Activated CD4-positive, alpha-beta T cell treated with anti-CD3 and anti-CD28 coated beads for 4 hours (primary cell): ENCODE measurements at places on chromosomes 5 and 9.

DNA sequence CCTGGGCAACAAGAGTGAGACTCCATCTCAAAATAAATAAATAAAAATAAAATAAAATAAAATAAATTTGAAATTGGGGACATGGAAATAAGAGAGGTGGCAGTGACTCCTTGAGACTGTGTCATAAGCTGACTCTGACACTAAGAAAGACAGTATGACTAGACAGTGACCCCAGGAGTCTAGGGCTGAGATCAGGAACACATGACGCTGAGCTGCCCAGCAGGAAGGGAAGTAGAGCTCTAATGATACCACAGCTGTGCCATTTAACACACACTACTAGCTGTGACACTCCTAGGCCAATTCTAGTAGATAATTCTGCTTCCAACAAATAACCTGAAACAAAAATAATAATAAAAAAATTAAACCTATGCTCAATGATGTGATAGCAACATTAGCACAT is 293.0 kb downstream of the SEC61B start:
- no peak for DNase-seq

DNA sequence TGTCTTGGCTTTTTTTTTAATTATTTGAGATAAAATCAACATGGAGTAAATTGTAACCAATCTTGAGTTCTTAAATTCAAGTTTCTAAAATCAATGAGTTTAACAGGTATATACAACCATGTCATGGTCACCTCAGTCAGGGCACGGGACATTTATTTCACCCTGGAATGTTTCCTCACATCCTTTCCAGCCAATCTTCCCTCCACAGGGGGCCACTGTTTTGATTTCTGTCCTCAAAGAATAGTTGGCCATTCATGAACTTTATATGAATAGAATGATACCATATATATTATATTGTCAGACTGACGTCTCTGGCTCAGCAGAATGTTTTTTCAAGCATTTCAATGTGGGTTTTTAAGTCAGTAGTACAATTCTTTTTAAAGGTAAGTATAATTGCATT is 806 bp downstream of the ZNF474 start:
- no peak for DNase-seq

DNA sequence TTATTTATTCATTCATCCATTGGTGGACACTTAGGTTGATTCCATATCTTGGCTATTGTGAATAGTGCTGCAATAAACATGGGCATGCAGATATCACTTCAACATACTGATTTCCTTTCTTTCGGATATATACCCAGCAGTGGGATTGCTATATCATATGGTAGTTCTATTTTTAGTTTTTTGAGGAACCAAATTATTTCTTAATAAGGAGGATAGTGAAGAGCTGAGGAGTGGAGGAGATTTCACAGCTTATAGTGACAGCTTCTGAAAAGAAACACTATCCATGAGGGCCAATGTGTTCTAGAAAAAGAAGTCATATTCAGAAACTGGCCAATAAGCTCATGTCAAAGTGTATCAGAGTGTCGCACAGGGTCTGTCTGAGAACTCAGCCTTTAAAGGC is 183.3 kb downstream of the SEC61B start:
- no peak for DNase-seq

- no peak for DNase-seq
Observed at GRCh38 chr5:173745123-173745522, 128.7 kb upstream of the BOD1 start.

- DNase-seq: no peak
Observed at GRCh38 chr9:19631181-19631580, 157.7 kb downstream of the SLC24A2 start.

DNA sequence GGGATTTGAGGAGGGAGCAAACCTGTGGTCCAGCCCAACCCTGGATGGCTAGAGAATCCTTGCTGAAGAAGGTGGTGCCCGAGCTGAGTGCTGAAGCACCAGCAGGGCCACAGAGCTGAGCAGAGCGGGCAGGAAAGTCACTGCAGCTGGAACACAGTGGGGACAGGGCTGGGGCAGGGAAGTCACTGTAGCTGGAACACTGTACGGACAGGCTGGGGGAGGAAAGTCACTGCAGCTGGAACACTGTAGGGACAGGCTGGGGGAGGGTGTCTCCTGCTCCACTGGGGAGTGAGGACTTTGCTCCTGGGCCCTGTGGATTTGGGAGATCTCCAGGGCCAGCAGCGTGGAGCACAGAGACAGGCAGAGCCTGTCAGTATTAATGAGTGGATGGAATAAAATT is 9.0 kb upstream of the SUSD3 start:
- no peak for DNase-seq

GRCh38 chr9:127977884-127978647 is 2.7 kb downstream of the EEIG1 start:
- no peak for DNase-seq

GRCh38 chr9:131006601-131007000 is 2.4 kb upstream of the LAMC3 start:
- no peak for DNase-seq

DNA sequence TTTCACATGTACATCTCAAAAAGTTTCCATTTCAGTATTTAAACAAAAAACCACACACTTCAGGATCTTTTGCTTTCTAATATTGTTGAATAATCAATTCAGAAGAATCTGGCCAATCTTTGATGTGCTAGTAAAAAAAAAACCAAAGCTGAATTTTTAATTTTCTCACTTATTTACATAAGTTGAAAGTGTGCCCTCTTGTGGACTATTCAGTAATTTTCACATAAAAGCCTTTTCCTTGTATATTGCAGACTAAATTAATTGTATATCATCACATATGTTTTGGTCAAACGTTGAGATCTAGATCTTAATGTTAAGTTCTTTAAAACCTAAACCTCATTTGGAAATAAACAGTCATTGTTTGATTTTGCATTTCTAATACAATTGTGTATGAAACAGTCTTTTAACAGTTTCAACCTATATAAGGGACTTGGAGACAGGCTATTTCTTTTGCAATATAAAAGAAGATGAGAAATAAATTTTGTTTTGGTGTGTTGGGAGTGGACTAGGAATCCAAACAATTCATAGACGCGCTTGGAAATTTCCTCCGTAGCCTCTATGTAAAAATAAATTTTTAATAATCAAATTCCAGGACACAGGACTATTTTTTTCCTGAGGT is 68.1 kb downstream of the NIPBL start:
- DNase-seq: no peak

DNA sequence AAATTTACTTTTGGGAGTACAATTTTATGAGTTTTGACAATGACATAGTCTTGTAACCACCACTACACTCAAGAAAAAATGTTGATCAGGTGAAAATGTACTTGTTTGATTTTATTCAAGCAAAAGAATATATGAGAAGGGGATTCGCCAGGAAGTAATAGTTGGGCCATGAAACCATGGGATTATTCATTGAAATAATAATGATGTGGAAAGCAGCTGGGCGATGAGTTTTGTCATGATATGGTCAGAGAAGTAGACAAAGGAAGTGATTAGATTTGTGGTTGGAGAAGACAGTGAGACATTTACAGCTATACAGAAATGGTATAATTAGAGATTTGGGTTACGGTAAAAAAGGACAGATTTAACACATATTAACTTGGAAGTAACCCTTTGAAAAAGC is 11.2 kb downstream of the HMGCR start:
- no peak for DNase-seq

- DNase-seq: peak; percentile 21
Observed at GRCh38 chr5:172004824-172005237, 1.6 kb downstream of the FBXW11 start.

- no peak for DNase-seq
Observed at GRCh38 chr5:115298811-115299210, 2.4 kb upstream of the CCDC112 start.

DNA sequence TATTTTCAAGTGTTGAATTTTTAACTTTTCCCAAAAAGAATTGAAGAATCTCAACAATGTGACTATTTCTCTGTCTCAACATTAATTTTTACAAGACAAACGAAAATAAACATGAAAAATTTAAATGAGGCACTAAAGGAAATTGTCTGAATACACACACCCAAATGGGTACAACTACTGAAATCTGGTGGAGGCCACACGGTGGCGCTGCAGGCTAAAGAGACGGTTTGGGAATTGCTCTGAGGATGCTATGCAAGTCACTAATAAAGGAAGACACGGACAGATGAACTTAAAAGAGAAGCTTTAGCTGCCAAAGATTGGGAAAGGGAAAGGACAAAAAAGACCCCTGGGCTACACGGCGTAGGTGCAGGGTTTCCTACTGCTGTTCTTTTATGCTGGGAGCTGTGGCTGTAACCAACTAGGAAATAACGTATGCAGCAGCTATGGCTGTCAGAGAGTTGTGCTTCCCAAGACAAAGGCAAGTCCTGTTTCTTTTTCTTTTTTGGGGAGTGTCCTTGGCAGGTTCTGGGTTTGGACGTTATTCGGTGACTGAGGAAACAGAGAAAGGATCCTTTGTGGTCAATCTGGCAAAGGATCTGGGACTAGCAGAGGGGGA is at the start of gene PCDHB10:
TSS of gene PCDHB10 (plus strand) at position 244 of the 616 bp plus-strand sequence. CDS start at position 444, 200 bp downstream.
- DNase-seq: no peak

- DNase-seq: no peak
Observed at GRCh38 chr5:149608936-149609545, 27.7 kb downstream of the ARHGEF37 start.

DNA sequence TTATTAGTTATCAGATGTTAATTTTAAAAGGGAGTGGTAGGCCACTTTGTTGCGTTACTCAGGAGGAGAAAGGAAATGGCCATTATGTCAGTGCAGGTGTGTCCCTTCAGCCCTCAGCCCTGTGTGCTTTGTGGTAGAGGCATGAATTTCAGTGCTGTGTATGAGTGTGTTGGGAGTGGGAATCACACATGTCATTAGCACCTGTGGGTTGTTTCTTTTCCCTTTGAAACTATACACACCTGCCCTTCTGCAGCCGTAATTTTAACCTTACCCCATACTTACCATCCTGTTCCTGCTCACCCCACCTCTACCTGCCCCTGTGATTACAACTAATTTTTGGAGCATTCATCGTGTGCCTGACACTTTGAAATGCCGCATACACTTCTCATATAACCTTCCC is 156.4 kb downstream of the ARHGAP26 start:
- DNase-seq: no peak

- no peak for DNase-seq
Observed at GRCh38 chr9:123637606-123637944, 281.6 kb downstream of the CRB2 start.

GRCh38 chr5:175195698-175196656 is 248.0 kb downstream of the DRD1 start:
- no peak for DNase-seq

DNA sequence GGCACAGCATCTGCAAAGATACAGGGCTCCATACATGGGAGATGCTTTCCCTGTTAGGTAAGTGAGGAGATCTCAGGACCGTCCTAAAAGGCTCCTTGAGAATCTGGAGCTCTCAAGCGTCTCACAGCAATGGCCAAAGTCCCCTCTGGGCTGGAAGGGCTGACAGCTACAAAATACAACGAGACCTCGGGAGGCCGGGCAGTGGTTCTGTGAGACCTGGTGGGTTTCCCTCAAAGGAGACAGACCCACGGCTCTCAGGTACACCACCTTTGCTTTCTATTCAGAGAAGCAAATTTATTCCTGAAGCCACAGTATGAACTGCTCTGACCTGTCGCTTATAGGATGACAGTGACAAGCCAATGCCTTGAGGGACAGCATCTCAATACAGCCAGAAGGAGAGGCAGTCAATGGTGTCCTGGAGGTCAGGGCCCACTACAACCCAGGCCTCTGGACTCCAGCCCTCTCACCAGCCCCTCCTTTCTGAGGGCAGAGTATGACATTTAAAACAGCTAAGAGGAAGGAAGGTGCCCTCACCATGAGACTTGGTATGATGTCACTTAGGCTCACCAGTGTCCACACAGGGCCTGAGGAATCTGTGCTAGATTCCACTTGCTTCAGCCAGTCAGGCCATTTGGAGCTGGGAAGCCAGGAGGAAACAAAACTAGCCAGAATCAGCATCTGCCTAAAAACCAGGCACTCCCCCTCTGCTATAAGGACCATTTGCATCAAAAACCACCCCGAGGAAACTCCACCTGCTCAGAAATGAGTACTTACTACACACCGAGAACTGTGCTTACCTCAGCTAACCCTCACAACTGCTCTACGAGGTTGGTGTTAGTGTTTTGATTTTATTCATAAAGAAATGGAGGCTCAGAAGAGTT is 86.5 kb upstream of the FSTL4 start:
- no peak for DNase-seq

- no peak for DNase-seq
Observed at GRCh38 chr5:155885199-155885598, 441.8 kb upstream of the SGCD start.

DNA sequence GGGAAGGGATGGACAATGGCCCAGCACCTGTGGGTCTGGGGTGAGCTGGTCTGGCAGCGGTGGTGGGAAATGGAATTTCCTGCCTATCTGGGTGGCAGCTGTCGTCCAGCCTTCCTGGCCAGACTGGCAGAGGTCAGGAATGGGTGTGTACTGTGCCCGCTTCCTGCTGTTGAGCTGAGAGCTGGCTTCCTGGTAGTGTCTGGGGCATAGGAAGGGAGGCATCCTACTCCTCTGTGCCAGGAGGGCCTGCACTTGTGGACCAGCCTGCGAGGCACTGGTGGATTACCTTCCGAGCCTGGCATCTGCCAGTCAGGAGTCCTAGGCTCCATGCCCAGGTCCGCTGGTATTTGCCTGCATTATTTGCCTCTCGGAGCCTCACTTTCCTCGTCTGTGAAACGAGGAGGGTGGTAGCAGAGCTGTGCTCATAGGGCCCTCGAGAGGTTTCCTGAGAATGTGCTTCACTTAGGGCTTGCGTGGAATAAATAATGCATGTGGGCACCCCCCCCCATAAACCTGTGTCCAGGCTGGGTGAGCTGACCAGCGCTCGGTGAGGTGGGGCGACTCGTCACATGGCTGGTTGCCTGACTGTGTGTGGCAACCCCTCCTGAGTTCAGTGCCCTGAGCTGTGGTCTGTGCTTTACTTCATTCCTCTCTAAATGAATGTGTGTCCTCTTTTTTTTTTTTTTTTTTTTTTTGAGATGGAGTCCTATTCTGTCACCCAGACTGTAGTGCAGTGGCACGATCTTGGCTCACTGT is 47.7 kb downstream of the HMCN2 start:
- no peak for DNase-seq

DNA sequence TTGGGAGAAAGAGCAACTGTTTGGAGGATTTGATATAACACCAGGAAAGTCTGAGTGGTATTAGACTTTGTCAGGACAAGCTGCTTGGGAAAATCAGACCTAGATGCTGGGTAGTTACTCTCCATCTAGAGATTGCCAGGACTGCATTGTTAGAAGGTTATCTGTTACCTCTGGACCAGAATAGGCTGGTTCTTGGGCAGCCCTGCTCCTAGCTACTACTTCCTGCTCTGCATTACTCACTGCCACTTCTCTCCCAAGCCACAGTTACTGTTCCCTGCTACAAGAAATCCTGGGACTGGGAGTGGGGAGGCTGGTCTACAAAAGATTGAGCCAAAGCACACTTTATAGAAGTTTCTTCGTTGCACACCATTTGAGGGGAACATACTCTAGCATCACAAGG is 95.5 kb upstream of the KCNN2 start:
- DNase-seq: no peak

GRCh38 chr9:14308853-14309145 is 5.1 kb downstream of the NFIB start:
- DNase-seq: no peak

GRCh38 chr5:77791926-77792325 is 15.8 kb upstream of the TBCA start:
- DNase-seq: no peak

- DNase-seq: no peak
Observed at GRCh38 chr5:132056610-132057497, 3.6 kb upstream of the IL3 start.
